Stimulated activated CD8-positive, alpha-beta memory T cell treated with anti-CD3 and anti-CD28 coated beads, Interleukin-12 subunit alpha, Interleukin-12 subunit beta, amount 100 ng/mL, for 4 hours (primary cell): ENCODE measurements at places on chromosomes 6 and 20.

GRCh38 chr6:151109869-151110575 is 129.7 kb upstream of the AKAP12 start:
- no peak for DNase-seq

- no peak for DNase-seq
These were observed 19.5 kb upstream of the IER3 start for GRCh38 chr6:30763618-30764489.

GRCh38 chr6:80341330-80341729 is 234.9 kb downstream of the BCKDHB start:
- DNase-seq: no peak

DNA sequence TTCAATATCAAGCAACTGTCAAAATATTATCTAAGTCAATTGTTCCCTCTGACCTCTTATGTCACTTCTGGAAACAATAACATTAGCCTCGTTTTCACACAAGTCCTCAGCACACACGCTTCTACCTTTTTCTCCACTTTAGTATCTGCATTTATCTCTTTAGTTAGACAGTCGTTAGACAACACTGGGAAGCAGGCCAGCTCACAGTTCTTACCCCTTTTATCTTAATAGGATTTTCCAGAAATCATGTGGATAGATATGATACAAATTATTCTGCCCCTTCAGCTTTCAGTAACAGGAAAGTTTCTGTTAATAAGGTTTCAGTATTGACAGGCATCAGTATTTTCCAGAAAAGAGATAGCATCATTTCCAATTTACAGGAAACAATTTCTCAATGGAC is 25.9 kb upstream of the HAO1 start:
- no peak for DNase-seq

DNA sequence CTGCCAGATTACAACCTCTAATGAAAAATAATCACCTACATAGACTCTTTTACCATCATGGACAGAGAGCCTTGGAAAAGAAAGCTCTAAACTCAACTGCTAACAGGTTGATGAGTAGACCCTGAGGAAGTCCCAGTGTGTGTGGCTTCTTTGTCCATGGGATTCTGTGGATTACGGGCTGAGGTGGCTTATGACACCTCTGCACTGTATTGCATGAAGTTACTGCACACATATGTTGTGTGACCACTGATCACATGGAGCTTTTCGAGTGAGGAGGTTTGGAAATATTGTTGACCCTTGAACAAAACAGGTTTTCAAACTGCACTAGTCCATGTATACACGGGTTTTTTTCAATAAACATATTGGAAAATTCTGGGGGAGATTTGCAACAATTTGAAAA is 124.4 kb downstream of the RIN2 start:
- DNase-seq: no peak

DNA sequence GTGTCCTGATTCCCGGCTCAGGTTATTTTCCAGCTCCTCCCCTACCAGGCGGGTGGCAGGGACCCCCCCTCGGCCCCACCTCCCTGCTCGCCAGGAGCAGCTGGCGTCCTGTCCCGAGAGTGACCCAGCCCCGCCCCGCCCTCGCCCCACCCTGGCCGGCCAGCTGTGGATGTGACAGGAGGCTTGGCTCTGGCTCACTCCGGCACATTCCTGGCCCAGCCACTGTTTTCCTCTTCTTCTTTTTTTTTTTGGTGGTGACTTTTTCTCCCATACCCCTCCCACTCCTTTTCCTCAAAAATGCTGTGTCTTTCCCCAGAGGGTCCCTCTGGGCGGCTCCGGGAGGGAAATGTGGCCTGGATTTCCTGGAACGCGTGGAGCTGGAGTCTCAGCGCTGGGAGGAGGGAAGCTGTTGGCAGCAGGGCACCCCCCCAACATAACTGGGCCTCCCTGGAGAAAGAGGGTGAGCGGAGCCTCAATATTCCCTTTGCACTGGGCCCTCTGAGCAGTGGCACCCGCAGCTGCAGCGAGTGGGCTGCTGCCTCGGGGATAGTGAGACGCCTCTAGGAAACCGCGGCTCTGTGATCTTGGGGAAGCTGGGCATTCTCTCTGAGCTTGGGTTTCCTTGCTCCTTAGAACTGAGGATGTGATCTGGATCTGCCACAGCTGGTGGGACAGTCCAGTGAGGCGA is 28.3 kb upstream of the CSNK2A1 start:
- DNase-seq: no peak

DNA sequence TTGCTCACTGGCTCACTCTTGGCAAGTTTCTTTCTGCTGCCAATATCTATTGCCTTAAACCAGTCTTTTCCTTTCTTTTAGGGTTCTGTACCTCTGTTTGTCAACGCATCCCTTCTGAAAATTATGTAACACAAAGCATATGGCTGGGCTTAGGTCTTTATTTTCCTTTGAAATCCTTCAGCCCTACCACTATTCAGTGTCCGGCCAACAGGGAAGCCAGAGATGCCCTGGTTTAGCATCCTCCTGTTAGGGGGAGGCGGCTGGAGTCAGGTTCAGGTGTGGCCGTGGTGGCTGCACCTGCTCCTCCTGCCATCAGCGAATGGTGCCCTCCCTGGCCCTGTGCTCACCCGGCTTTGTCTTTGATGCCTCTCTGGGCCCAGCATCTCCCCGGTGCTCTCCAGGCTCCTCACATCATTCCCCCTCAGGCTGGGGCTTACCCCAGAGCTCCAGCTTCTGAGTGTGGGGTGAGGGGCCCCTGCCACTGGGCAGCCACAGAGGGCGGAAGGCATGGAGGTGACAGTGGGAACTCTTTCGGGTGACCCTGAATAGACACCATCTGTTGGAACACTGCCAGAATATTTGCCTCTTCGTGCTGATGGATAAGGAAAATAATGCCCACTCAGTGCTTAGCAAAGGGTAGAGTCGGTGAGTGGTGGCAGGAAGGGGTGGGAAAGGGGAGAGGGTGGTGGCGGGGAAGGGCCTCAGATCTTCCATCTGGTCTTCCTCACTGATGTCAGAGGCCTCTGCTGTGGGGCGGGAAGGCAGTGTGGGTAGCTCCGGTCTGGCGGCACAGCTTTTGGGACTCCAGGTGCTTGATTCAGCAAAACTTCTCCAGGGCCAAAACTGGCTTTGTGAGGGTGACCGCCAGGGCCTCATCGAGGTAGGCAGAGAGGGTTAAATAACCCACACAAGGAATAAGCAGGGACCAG is 97.2 kb downstream of the DACT2 start:
- no peak for DNase-seq

DNA sequence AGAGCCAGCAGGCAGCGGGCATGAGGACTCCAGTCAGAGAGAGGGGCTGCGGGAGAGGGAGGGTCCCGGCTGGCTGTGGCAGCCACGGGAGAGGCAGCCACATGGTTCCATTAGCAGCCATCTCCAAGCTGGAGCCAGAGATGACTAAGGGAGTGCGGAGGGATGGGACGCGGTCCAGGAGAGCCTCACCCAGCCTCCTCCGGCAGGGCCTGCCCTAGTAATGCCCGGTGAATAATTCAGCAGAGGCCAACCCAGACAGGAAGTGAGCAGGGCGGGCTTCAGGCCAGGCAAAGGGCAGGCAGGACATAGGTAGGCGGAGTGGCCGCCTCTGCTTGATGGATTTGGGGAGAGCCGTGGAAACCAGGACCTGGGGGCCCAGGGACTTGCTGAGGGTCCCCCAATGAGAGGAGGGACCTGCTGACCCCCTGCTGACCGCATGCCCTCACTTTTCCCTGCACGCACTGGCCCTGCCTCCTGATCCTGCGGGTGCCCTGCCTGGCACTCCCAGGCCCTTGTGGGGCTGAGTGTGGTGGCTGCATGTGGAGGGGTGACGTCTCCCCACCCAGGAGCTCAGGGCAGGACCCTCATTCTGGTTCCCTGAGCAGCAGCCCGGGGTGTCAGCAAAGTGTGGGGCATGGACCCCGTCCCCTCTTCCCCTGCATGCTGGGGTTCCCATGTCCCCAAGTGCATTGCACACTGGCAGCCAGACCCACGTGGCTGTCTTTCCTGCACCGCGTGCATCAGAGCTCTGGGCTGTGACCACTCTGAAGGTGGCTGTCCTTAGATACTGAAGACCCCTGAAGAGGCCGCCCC is 51.8 kb upstream of the SLCO4A1 start:
- no peak for DNase-seq

- no peak for DNase-seq
These were observed 32.1 kb upstream of the IRF4 start for GRCh38 chr6:359261-360035.

GRCh38 chr6:13538084-13538483 is 36.3 kb upstream of the SIRT5 start:
- no peak for DNase-seq

GRCh38 chr20:48623176-48623905 is 204.5 kb downstream of the PREX1 start:
- DNase-seq: no peak

GRCh38 chr6:26336355-26337198 is 28.4 kb upstream of the BTN3A2 start:
- DNase-seq: no peak
